Type B pancreatic cell (in vitro differentiated cells): ENCODE measurements at places on chromosomes 16 and 17.

GRCh38 chr16:12288537-12289174 is 312.1 kb downstream of the SNX29 start:
- H3K4me3 ChIP-seq: no peak overlapping the region
- peaks cover 3% of the 10 kb centered on the region for H3K36me3 ChIP-seq
- H3K4me1 ChIP-seq: peaks cover 8% of the 10 kb centered on the region
- no peaks in the 10 kb centered on the region for H3K27me3 ChIP-seq
- DNase-seq: no peak

GRCh38 chr17:77207689-77208216 is 67.0 kb downstream of the SEC14L1 start:
- H3K4me3 ChIP-seq: no peak overlapping the region
- no peak for DNase-seq
- H3K27me3 ChIP-seq: no peaks in the 10 kb centered on the region

DNA sequence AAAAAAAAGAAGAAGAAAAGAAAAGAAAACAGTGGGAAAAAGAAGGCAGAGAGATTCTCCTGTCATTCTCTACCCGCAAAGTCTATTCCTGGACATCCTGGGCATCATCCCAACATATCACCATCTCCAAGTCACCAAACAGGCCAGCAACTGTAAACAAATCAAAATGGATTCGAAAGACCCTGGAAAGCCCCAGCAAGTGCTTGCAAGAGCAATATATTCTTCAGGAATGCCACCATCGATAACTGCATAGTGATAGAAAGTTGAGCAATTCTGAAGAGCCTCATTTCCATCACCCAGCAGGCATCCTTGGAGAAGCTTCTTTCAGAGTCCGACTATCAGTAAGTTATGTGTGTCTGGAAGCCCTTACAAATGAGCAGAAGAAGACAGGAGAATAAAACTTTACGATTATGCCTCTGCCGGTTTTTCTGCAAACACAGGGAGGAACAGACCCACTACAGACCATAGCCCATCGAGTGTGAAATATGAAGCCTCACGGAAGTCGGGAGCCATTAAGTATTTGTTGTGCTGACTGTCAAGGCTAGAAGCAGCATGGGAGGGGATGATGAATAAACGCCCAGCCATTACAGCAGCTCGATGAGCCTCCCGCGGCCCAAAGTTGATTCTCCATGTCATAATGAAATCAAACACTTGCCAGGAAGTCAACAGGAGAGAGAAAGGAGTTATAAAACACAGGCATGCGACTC is 64.5 kb upstream of the SEC14L1 start:
- peaks cover 43% of the 10 kb centered on the region for H3K27me3 ChIP-seq
- H3K4me1 ChIP-seq: peaks cover 22% of the 10 kb centered on the region
- no peak for DNase-seq
- H3K27ac ChIP-seq: peak overlapping the region; percentile 10

DNA sequence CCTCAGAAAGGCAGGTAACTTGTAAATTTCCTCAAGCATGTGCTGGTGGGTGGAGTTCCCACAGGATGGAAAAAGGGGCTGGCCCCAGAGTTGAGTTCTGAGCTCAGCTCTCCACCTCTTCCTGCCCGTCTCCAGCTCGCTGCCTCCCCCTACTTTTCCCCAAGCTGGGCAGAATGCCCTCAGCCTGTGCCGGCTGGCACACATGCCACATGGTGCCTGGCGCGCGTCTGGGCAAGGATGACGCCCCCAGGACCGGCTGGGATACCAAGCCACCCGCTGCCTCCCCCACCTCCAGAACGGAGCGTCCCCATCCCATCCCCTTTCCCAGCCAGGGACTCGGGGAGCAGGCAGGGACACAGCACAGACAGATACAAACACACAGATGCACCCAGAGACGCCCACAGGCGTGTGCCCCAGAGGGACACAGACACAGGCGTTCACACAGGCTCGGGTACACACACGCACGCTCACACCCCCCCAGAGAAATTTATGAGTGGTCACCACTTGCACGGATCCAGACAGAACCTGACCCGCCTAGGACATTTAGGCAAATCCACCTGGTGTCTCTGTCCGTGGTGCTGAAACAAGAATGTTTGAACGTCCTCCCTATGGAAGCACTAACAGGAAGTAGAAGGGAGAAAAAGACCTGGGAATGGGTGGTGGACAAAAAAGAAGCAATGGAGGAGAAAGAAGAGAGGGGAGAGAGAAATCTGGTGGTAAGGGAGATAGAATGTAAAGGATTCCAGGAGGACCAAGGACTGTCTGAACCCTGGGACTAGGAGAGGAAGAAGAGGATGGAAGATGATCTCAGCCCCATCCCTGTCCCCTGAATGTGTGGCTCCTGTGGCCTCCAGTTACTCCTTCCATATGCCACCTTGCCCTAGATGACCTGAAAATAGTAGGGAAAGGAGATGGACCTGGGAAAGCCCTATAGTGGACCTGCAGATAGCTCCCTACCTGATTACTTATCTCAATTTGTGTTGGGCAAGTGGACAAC is 15.5 kb downstream of the NEUROD2 start:
- H3K27me3 ChIP-seq: peaks cover 92% of the 10 kb centered on the region
- no peaks in the 10 kb centered on the region for H3K4me1 ChIP-seq
- no peak overlapping the region for H3K4me3 ChIP-seq
- no peaks in the 10 kb centered on the region for H3K36me3 ChIP-seq
- DNase-seq: no peak

DNA sequence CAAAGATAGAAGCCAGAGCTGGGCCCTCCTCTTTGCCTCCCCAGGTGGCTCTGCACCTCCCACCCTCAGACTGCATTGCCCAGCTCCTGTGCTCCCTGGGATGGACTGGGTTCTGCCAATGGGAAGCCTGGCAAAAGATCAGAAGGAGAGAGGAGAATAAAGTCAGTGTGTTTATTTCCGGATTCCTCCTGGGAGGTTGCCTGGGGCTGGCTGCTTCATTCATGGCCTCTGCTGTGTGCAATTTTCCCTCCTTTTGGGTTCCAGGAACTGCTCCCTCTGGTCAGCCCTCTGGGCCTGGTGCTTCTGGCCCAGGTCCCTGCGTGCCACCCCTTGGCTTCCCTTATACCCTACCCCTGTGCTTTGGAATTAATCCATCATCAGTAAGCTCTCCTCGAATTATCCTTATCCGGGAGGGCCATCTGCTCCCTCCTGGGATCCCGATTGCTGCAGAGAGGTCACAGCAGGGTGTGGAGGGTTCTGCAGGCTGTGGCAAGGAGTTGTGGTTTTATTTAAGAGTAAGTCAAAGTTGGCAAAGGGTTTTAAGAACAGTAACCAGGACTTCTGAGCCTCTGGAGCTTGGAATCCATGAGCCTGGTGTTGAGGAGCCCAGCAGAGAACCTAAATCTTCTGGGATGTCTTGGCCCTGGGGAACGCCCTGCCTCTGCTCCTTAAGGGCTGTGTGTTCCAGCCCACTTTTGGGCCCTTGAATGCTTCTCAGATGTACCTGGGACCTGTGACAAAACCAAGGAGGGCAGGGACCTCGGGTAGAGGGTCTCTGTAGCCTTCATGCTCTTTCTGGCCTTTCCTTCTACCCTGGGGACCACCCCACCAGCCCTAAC is 8.2 kb upstream of the MMP2 start:
- DNase-seq: no peak
- no peaks in the 10 kb centered on the region for H3K4me1 ChIP-seq
- H3K27me3 ChIP-seq: peaks cover 31% of the 10 kb centered on the region
- H3K27ac ChIP-seq: no peak overlapping the region

- DNase-seq: no peak
- peaks cover 9% of the 10 kb centered on the region for H3K36me3 ChIP-seq
- H3K4me1 ChIP-seq: peaks cover 45% of the 10 kb centered on the region
- H3K27me3 ChIP-seq: no peaks in the 10 kb centered on the region
Measured at GRCh38 chr16:75459691-75460090, 4.8 kb downstream of the TMEM170A start.

GRCh38 chr17:64661976-64662773 is at the start of gene SMURF2:
Gene SMURF2 (minus strand): TSS chr17:64662307. CDS start chr17:64661880, 427 bp downstream.
- H3K27ac ChIP-seq: peak within 1 kb of the TSS; percentile 90
- H3K27me3 ChIP-seq: no peaks in the 10 kb centered on the region
- no peaks in the 10 kb centered on the region for H3K36me3 ChIP-seq

- no peak overlapping the region for H3K4me3 ChIP-seq
- DNase-seq: no peak
- H3K27me3 ChIP-seq: no peaks in the 10 kb centered on the region
- H3K36me3 ChIP-seq: peaks cover 11% of the 10 kb centered on the region
Measured at GRCh38 chr16:75379911-75380847, 53.1 kb downstream of the CFDP1 start.
